CD4-positive, alpha-beta T cell treated with Interleukin-12 subunit alpha and Interleukin-12 subunit beta, for 1 hour (primary cell): ENCODE measurements at places on chromosomes 12 and 14.

DNA sequence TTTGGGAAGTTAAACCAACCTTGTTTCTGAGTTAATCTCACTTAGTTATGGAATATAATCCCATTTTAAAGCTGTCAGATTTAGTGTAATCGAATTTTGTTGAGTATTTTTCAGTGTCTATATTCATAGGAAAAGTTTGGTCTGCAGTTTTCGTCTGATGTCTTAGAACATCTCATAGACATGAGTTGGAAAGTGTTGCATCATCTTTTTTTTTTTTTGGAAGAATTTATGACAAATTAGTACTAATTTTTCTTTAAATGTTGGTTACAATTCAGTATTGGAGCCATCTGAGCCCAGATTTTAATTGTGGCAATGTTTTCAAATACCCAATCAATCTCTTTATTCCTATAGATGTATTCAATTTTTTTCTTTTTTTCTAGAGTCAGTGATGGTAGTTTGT, 27.9 kb downstream of the C12orf50 start:
- no peak for DNase-seq

GRCh38 chr14:101121508-101122139, 218.1 kb upstream of the RTL1 start:
- no peak for DNase-seq

DNA sequence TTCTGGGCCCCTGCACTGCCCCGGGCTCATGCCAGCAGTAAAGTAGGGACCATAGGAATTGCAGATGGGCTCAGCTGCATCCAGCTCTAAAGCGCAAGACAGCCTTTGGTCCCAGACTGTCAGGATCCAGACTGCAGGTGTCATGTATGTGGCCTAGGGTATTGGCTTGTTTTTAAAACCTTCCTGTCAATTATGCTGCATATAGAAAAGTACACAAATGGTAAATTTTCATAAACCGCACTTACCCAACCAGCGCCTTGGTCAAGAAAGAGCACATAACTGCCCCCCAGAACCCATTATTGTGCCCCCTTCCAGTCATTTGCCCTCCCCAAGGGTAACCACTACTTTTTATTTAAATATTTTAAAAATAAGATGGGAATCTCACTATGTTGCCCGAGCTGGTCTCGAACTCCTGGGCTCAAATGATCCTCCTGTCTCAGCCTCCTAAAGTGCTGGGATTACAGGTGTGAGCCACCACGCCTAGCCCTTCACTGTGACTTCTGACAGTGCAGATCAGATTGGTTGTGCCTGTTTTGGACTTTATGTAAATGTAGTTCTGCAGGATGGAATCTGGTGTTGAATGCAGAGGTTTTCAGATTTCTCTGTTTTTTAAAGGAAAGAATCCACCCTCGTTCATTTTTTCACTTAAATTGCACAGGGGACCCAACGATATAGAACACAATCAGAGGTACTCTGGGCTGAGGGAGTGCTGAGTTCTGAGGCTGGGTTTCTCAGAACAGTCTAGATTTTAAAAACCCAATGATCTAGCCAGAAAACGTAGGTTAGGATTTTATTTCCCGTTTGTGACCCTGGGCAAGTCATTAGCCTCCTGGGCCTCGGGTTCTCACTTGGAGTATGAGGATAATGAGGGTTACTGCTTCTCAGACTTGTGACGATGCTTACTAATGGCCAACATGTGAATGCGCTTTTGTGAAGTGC, 6.7 kb downstream of the NR4A1 start:
- peak; percentile 15 for DNase-seq

DNA sequence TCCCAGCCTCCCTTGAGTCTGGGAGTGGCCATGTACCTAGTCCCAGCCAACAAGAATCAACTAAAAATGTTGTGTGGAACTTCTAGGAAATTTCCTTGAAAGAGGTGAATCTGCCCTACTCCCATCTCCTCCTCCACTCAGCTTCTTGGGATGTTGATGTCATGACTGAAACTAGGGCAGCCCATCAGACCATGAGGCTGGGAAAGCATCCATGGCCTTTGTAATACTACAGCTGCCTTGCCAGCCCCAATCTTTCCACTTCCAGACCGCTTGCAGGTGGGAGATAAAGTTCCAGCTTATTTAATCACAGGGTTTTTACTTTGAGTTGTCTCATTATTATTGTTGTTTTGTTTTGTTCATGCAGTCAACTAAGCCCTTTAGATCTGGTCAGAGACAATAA, 170.3 kb upstream of the LMNTD1 start:
- DNase-seq = no peak

- no peak for DNase-seq
Measured at GRCh38 chr12:3045989-3046388, 31.2 kb upstream of the TSPAN9 start.

- no peak for DNase-seq
Measured at GRCh38 chr12:26273811-26274210, 78.4 kb downstream of the SSPN start.

GRCh38 chr12:6791931-6792520, 2.7 kb downstream of the CD4 start:
- no peak for DNase-seq

DNA sequence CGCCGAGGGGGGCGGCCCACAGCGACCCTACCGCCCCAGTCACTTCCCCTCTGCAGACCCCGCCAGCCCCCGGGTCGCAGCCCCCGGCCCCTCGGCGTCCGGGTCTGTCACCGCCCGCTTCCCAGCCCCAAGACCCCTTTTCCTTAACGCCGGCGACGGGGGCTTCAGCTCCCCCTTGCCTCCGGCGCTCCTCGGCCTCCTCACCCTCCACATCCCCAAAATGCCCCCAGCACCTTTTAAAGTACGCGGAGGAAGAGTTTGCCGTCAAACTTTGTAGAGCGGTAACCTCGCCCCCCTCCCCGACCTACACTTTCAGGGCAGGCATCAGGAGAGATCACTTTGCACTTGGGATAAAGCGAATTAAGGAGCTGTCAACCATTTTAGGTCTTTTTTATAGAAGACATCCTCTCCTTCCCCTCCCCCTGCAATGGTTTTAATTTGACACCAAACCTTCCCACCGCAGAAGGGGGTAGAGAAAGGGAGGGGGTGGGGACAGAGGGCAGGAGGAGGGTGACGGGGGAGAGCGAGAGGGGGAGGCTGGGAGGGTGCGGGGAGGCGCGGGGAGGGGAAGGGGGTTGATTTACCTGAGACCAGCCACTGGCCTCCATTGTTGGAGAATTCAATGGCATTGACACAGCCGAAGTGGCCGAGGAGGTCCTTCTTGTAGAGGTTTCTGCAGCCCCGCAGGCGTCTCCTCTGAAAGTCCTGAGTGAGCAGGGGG, 578 bp downstream of the DCAF5 start:
- DNase-seq = peak; percentile 73

- no peak for DNase-seq
Measured at GRCh38 chr14:96077983-96078624, 38.9 kb downstream of the C14orf132 start.

- DNase-seq = no peak
Measured at GRCh38 chr12:94203796-94204195, 55.4 kb downstream of the PLXNC1 start.

DNA sequence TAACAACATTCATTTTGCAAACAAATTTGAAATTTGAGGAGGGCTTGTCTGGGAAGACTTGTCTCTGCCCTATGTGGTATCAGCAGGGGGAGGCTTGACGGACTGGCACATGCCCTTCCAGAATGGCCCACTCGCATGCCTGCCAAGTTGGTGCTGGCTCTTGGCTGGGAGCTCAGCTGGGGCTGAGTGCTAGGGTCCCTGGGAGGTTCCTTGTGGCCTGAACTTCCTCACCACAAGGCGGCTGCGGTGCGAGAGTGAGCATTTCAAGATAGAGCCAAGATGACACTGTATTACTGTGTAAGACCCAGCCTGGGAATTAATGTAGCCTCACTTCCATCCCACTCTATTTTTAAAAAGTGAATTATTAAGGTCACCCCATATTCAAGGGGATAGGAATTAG, 271.6 kb upstream of the PLEKHG7 start:
- DNase-seq = peak; percentile 14

- no peak for DNase-seq
Measured at GRCh38 chr14:101017209-101017608, 113.7 kb upstream of the RTL1 start.

- no peak for DNase-seq
Measured at GRCh38 chr14:84003346-84003745, 1526.6 kb upstream of the FLRT2 start.

DNA sequence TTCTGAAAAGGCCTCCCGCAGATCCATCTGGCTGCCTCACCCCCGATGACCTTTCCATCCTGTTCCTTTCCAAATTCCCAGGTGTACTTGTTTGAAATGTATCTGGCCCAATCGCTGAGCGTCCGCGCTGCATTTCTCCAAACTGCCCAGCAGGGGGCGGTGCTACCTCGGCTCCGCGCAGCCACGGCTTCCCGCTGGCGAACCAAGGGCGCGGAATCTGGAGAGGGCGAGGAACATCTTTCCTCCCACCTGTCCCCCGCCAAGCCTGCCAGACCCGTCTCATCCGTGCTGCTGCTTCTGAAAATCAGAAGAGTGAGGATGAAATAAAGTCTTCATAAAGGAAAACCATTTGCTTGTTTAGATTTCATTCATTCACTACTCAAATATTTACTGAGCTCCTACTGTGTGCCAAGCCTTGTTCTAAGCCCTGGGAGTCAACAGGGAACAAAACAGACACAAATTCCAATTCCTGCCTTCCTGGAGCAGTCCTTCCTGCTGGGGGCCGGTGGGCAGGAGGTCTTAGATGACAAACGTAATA, 16.8 kb upstream of the MYL2 start:
- DNase-seq = peak; percentile 52

DNA sequence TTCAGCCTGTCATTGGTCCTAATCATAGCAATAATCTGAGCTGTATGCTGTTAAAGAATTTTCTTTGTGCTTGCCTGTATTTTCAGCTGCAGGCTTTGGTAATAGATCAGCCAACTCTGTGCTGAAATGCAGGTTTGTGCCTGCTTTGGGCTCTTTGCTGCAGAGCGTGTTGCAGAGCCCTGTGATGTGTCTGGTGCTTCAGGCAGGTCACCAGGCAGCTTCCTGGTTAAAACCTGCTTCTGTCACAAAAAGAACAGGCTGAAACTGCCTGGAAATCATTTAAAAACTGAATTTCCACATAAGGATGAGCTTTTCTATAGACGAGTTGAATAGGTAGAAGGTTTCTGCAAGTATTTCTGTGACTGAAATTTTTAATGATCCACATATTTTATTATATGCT, 3.1 kb downstream of the DIP2B start:
- DNase-seq = no peak

DNA sequence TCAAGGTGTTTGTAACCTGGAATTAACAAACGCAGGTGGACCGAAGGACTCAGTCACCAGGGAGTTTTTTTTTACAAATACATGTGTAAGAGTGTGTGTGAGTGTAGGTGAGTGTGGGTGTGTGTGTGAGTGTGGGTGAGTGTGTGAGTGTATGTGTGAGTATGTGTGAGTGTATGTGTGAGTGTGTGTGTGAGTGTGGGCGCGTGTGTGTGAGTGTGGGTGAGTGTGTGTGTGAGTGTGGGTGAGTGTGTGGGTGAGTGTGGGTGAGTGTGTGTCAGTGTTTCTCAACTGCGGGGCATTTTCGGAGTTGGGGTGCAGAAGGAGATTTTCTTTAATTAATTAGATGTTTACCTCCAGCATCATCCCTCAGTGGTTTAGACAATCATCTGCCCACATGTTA, 1178.8 kb downstream of the VRK1 start:
- DNase-seq = peak; percentile 40

DNA sequence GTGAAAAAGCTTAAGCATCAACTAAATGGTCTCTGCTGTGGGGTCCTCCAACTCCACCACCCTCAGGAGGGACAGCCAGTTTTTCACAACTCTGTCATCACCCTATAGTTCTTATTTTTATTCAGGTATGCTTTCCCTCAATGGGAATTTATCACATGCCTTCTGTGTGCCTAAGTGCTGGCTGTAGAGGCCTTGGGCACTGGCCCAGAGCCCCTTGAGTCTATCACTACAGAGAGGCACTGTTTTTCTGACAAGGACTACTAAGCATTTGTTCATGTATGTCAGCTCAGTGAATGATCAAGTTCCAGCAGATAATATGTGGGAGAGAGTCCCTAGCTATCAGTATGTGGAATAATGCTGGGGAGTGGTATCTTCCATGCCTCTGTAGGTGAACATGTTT, 463.9 kb downstream of the NPAS3 start:
- no peak for DNase-seq

GRCh38 chr12:81375969-81376368, 298.1 kb downstream of the ACSS3 start:
- DNase-seq = no peak

DNA sequence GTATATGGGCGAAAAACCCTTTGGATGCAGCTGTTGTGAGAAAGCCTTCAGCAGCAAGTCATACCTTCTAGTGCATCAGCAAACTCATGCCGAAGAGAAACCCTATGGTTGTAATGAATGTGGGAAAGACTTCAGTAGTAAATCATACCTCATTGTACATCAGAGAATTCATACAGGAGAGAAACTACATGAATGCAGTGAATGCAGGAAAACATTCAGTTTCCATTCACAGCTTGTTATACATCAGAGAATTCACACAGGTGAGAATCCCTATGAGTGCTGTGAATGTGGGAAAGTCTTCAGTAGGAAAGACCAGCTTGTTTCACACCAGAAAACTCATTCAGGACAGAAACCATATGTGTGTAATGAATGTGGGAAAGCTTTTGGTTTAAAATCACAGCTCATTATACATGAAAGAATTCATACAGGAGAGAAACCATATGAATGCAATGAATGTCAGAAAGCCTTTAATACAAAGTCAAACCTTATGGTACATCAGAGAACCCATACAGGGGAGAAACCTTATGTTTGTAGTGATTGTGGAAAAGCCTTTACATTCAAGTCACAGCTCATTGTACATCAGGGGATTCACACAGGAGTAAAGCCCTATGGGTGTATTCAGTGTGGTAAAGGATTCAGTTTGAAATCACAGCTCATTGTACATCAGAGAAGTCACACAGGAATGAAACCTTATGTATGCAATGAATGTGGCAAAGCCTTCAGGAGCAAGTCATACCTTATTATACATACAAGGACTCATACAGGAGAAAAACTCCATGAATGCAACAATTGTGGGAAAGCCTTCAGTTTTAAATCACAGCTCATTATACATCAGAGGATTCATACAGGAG, 21.4 kb downstream of the ZNF268 start:
- DNase-seq = no peak

- DNase-seq = no peak
Measured at GRCh38 chr12:22276867-22277266, 57.6 kb downstream of the ST8SIA1 start.

GRCh38 chr14:50303744-50304471, 8.1 kb downstream of the L2HGDH start:
- no peak for DNase-seq
